ENCODE measurements at places on chromosomes 2 and 18.
A peak's percentile ranks its signal among the peaks of the same experiment; 100 is the strongest.

DNA sequence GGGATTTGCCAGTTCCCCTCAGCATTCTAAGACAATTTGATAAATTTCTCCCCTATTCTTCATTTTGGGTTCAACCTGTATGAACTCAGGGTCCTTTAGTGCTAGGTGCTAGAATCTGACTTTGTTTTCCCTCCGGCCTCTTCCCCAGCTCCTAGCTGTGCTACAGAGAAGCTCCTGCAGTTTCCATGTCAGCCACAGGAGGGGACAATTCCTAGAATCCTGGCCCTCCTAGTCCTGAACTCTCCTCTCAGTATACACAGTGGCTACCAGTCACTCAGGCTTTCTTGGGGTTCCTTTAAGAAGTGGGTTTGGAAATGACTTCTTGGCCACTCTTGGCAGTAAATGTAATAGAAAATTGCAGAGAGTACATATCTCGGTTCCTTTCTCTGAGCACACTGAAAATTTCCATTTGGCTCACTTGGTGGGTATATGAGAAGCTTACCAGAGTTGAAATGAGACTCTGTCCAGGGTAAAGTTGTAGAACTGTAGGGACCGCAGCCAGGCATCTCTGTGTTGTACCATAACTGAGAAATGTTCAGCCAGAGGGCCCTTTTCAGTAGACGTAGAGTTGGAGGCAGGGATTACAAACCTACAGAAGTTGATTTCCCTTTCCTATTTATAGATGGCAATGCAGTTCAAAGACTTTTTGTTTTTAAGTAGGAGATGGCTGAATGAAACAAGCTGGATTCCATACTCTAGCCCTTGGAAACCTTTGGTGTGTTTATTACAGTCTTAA, 5.0 kb upstream of the CHST10 start:
- peak; percentile 59 for DNase-seq

- DNase-seq, result peak; percentile 60
Measured at GRCh38 chr2:39156107-39156506, 35.3 kb upstream of the SOS1 start.

GRCh38 chr2:45011121-45011520, 1.9 kb upstream of the SIX2 start:
- no peak for DNase-seq

DNA sequence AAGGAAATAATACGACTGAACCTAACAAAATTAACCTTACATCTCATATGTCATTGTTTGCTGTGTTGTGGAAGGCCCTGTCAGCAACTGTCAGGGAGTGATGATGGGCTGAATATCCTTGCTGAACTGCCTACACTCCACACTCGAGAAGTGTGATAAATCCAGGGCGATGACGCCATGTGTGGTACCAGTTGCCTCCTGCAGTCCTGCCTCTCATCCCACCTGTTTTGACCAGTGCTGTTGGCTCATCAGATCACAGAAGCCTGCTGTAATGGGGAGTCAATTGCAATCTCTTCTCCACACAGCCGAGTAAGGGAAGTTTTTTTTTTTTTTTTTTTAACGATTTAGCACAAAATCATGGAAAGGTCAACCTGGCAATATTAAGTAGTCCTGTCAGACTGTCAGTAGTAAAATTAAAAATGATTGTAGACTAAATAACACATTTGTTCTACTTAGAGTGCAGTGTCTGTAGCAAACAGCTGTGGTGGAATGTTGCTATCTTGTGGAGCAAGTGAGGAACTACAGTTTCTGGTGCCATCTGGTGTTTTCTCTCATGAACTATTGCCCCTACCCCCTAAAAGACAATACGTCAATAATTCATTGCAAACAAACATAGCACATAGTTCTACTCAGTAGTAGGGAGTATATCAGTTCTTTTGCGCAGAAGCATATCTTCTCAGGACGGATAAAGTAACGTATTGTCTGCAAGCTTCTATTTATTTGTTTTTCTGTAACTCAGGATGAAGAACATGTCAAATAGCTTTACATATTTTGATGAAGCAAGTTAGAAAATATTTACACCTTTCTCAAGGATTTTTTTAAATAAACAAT, 347.6 kb downstream of the CTNNA2 start:
- peak; percentile 38 for DNase-seq

DNA sequence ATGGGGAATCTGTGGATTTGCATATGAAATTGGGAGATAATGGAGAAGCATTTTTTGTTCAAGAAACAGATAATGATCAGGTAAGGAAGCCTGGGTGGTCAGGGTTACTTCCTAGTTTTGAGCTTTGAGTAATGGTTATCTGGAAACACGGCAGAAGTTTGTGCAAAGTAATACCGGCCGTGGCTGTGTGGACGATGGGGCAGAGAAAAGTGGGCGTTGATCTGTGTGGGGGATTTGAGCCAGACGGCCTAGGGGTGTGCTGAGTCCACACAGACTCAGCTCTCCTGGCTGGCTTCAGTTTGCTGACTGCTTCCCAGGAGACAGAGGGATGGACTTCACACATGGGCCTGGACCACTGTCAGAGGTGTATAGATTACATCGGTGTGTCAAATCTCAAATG, 21.3 kb downstream of the LPIN1 start:
- no peak for DNase-seq

- DNase-seq, result no peak
Measured at GRCh38 chr2:240620859-240621258, 4.4 kb upstream of the GPR35 start.

DNA sequence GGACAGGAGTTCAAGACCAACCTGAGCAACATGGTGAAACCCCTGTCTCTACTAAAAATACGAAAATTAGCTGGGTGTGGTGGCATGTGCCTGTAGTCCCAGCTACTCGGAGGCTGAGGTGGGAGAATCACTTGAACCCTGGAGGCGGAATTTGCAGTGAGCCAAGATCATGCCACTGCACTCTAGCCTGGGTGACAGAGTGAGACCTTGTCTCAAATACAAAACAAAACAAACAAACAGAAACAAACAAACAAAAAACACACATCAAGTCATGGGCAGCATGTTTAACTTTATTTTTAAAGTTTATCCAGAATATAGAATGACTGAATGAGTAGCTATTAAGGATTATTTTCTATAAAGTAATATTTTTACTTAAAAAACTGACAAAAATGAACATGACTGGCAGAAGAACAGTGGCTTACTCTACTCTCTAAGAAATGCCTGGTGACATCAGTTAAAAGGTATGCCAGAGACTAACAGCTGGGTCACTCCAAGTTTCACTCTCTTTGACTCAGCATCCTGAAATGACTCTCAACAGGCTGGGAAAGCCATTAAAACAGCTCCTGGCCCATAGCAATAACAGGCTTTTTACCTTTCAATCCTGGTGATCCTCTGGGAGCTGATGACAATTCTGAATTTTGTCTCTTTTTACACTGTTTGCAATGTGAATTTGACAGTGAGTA, 281.6 kb upstream of the STON1 start:
- peak; percentile 95 for DNase-seq

- peak; percentile 67 for DNase-seq
Measured at GRCh38 chr2:200585730-200586643, at the start of gene AOX1. Gene AOX1, plus strand, starts transcription at chr2:200586014. Its CDS starts 95 bp downstream, at chr2:200586109.

- DNase-seq, result no peak
Measured at GRCh38 chr2:19228715-19229114, 129.7 kb downstream of the OSR1 start.

DNA sequence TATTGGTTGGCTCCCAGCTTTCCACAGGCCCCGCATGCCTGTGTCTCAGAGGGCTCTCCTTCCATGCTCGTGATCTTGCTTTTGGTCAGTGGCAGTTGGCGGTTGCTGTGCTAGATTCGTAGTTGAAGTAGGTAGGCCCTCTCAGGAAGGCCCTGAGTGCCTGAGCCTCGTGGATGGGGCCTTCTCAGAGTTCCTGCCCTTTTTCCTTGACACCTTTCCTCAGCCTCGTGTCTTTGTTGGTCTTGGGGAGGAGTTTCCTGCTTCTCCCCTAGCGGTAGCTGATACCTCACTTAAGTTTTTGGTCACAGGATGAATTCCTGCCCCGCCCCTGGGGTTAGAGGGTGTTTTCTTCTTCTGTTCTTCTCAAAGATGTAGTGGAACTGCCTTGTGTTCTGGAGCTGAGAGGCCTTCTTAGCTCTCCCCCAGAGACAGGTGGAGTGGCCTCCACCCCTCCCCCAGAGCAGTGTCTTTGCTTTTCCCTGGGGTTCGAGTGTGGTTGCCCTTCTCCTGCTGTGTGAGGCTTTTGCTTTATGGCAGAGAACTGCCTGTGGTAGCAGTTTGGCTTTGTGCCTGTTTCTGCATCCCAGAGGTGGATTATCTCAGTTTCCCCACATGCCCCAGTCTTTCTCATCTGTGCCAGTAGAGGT, 94.8 kb downstream of the ZNF407 start:
- DNase-seq, result no peak

DNA sequence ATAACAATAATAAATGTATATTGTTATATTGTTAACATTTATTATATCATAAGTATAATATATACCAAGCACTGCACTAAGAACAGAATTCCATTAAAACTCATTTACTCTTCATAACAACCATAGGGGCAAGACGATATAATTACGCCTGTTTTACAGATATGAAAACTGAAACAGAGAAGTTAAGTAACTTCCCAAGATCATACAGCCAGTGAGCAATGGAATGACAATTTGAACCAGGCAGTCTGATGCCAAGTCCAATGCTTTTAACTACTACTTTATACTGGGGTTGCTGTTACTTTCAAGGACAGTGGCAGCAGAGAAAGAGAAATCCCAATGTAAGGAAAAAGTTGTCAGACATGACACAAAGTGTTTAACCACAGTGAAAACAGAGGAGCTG, 338.8 kb upstream of the ID2 start:
- no peak for DNase-seq

DNA sequence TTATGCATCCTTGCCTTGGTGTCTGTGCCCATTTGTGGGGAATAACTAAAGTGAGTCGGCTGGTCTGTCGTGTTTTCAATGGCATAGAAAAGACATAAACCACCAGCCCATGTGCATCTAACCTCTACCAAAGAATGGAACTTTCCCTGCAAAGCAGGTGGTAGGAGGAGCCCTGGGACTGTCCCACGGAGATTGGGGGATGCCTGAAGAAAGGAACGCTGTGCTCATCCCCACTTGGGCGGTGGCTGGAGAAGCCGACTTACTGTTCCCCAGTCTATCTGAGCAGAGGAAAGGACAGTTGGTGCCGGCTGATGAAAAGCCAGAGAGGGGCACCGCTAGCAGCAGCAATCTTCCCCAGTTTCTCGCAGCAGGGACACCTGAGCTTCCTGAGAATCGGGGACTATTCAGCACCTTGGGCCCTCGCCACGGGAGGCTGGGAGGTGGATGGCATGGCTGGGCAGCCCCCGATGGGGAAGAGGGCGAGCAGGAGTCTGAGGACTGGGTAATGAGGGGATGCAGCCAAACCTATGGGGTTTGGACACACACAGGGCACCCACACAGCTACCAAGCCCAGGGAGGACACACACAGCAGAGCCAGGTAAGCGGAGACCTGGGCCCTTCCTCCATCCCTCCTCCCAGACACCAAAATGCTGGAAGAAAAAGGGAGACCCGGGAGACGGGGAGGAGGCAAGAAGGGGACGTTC, 53.7 kb upstream of the AGAP1 start:
- no peak for DNase-seq

GRCh38 chr2:41137031-41137430, 685.1 kb upstream of the SLC8A1 start:
- DNase-seq, result peak; percentile 0

DNA sequence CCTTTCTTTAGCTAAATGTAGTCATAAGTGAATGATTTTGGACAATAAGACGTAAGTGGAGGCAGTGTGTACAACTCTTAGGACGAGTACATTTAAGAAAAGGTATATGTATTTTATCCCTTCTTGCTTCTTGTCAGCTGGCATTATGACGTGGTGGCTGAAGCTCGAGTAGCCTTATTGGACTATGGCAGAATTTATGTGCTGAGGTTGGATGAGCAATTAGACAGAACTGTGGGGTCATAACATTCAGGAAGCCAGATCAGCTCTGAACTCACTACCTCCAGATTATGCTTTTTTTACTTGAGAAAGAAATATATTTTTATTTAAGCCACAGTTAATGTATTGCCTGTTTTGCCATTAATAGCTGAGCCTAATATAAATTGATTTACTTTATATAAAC, 661.5 kb downstream of the ERBB4 start:
- no peak for DNase-seq

DNA sequence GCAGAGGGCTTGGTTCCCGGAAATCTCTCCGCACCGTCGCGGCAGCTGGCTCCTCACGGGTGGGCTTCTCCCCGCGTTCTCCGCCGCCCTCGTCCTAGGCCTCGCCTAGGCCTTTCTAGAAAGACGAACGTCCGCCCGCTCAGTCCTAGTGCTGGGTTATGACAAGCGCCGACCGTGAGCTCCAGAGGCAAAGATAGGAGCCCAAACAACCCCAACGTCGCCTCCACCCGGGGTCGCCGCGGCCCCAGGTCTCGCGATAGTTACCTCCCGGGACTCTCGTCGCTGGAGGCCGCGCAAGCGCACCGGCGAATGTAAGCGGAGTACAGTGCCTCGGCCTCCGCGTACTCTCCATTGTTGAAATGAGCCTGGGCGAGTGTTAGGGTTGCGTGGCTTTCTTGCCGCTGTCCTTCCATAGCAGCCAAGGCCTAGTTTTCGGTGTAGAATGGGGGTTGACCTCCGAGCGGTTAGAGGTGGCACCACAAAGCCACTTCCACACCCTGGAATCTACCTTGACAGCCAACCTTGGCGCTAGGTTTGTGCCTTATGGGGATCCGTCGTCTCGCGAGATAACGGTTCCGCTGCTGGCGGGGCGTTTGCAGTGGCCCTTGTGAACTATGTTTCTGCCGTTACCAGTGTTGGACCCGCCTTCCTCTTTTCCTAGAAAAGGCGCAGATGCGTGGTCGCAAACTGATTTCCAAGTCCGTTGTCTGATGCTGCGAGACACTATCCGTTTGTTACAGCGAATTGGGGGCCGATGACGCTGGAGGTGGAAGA, at the start of gene TTC32:
TSS of gene TTC32 (minus strand) at position 542 of the 774 bp plus-strand sequence. CDS start at position 413, 129 bp downstream.
- DNase-seq, result peak; percentile 96

All from GM23248 (cell line).